ENCODE measurements at places on chromosomes 12 and 14.

- no peak for DNase-seq
Measured at GRCh38 chr14:56796259-56796658, 14.0 kb downstream of the OTX2 start.

DNA sequence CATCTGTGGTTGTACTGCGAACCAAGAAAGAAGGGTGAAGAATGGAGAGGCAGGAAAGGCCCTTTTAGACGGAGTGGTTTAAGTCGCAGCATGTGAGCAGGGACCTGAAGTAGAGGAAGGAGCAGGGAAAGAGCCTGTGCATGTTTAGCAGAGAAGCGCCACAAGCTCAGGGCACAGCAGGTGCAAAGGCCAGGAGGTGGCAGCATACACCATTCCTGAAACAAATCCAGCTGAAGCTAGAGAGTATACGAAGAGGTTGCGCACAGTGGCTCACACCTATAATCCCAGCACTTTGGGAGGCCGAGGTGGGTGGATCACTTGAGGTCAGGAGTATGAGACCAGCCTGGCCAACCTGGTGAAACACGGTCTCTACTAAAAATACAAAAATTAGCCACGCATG lies 49.9 kb downstream of the HELB start:
- peak; percentile 77 for DNase-seq

DNA sequence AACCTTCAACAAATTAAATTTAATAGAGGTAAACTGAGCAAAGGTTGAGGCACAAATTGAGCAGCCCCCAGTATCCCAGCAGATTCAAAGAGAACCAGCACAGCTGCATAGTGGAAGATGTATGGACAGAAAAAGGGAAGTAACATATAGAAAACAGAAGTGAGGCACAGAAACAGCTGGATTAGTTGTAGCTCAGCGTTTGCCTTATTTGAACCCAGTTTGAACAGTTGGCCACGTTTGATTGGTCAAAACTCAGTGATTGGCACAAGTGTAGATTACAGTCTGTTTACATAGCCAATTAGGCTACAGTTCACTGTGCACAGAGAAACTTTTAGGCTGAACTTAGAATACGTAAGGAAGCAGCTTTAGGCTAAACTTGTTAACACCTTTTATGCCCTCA lies 315.5 kb downstream of the RMST start:
- DNase-seq: no peak

GRCh38 chr12:96219700-96220206 lies 25.6 kb downstream of the ELK3 start:
- no peak for DNase-seq

DNA sequence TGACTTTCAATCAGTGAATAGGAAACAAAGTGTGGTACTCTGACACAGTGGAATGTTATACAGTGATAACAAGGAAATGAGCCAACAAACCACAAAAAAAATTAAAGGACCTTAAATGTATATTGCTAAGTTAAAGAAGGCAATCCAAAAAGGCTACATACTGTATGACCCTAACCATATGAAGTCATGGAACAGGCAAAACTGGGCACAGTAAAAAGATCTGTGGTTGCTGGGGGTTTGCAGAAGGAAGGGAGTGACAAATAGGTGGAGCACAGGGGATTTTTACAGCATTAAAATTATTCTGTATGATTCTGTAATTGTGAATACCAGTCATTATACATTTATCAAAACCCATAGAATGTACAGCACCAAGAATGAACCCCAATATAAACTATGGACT lies 112.6 kb downstream of the KCNC2 start:
- DNase-seq: no peak

DNA sequence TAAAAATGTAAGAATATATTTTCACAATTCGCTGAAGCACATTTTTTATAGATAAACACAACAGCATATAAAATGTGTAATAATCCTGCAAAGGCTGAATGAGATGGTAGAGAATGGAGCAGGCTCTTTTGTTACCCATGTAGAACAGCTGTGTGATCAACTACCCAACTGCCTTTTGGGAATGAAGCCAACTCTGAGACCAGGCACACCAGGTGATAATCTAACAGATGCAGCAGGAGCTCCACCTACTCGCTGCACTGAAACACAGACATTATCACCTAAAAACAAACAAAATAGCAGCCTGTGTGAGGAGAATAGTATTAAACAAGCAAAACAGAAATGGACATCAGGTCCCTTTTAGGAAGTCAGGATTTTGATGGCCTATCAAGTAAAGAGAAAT lies 183.3 kb downstream of the CCDC59 start:
- DNase-seq: no peak

- DNase-seq: no peak
Measured at GRCh38 chr14:103121846-103122584, 1.2 kb upstream of the TNFAIP2 start.

GRCh38 chr12:131830335-131830913 lies 2.2 kb downstream of the MMP17 start:
- no peak for DNase-seq

- no peak for DNase-seq
Measured at GRCh38 chr12:71945883-71946282, 7.2 kb downstream of the TPH2 start.

- DNase-seq: no peak
Measured at GRCh38 chr12:120631097-120631496, 9.3 kb upstream of the CABP1 start.

DNA sequence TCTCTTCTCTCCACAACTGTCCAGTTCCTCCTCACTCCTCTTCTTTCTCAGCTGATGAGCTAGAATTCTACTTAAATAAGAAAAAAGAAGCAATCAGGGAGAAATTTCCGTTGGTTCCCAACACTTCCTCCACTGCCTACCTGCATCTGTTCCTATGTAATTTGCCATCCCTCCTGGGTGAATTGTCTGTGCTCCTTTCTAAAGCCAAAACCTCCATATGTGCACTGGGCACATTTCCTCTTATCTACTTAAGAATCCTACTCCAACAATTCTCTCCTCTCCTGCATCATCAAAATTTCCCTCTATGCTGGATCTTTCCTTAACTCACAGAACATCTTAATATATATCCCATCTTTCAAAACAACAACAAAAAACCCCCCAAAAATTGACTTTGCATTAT lies 35.2 kb downstream of the GPR65 start:
- DNase-seq: no peak

DNA sequence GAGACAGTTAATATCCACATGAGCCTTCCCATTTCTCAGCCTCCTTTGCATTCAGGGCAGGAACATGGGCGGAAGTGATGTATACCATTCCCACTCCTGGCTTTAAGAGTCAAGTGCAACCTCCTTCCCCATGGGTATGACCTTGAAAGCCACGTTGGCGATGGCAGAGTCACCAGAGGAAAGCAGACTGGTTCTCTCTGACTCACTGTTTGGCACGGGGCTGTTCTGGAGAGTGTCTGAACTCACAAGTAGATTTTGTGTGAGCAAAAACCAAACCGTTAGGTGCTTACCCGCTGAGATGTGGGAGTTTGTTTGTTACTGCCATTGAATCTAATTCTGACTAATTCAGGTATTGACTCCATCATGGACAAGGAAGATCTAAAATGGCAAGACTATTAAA lies 36.7 kb upstream of the PZP start:
- no peak for DNase-seq

- no peak for DNase-seq
Measured at GRCh38 chr14:24673534-24674203, 39.7 kb upstream of the GZMB start.

- peak; percentile 27 for DNase-seq
Measured at GRCh38 chr12:3538466-3539030, 47.5 kb downstream of the PRMT8 start.

DNA sequence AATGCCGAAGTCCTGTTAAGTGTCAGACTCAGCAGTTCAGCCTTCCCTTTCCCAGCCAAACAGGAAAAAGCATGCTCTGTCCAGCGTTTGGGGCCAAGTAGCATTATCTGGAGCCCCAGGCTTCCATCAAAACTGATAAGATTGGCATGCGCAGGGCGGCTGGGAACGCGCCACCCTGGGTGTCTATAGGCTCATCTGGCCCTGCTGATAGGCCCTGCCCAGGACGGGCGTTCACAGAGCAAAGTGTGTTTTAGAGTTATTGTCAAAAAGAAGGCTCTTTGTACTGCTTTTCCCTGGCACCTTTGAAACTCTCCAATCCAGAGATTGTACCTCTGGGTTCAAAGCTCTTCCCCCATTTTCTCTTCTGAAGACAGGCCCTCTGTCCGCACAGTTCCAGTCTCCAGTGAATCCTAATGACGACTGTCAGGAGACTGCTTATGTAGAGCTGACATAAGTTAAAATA lies at the start of gene ART4:
ART4 (minus strand) TSS at position 102 of the 463 bp plus-strand sequence. CDS start 413 bp downstream, outside the sequence.
- DNase-seq: no peak

DNA sequence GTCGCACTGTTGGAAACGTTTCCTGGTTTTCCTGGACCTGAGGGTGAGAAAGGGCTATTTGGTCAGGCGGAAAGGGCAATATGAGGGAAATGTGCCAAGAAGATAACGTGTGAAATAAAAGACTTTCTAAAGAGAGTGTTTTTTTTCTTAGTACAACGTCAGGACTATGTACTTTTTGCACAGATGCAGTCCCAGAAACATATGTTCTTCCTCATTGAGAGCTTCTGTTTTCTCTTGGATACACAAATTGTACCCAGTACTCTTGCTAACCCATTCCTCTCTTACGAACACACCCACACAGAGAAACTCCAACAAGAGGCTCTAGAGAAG lies 669 bp upstream of the PKP2 start:
- DNase-seq: no peak

DNA sequence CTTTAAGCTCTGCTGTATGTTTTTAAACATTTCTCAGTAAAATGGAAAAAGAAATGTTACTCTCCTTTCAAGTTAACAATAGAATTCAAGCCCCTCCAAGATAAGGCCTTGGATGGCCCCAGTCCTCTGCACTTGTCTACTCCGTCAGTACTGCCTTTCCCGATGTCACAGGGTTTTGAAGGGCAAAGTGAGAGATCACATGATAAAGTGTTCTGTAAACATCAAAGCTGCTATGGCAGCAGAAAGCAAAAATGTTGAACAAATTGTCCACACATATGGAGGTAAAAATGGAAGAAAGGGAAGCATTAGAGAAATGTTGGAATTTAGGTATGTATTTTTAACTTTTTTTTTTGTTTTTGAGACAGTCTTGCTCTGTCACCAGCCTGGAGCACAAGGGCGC lies 33.5 kb upstream of the CDK2AP1 start:
- no peak for DNase-seq

DNA sequence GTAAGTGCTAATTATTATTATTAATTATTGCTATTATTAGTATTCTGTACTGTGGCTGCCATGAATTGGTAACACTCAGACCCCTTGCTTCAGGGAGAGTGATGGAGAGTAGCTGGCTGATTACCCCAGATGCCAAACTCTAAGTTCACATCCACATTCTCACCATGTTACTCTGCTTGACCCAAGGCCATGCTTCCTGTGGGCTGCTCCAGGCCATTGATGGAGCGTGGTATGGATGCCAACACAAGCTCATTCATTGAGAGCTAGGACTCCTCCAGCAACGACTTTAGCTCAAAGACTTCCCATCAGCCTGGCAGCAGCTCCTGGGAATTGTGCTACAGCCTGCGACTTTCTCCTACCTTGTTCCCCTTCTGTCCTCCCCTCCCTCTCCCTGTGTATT lies 233.4 kb downstream of the MSRB3 start:
- no peak for DNase-seq

GRCh38 chr12:131048611-131048990 lies 94.9 kb downstream of the ADGRD1 start:
- DNase-seq: no peak

DNA sequence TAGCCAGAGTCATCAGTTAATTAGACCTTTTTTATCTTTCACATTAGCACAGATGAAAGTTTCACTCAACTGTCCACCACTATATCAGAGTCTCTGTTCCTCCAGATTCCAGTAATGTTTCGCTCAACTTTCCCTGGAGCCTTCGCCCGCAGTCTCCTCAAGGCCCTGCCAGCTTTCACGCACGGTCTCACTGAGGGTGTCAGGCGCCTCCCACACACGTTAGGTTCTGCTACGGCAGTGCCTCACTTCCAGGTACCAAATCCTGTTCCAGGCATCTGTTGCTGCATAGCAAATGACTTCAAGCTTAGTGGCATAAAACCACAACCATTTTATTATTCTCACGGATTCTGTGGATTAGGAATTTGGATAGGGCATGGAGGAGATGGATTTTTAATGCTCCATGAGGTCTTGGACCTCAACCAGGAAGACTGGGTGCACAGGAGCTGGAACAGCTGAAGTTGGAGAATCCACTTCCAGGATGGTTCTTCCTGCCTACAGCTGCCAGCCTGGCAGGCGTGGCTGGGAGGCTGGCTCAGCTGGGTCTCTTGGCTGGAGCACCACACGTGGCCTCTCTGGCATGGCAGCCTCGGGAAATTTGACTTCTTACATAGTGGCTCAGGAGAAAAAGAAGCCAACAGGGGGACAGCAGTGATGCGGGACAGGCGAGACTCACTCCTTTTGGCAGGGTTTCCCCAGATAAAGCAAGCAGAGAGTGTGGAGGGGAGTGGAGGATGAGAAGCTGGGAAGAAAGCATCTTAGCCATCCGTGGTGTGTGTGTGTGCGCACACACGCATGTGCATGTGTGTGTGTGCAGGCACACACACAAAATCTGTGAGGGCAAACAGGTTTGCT lies 21.3 kb upstream of the BCDIN3D start:
- no peak for DNase-seq

- DNase-seq: no peak
Measured at GRCh38 chr12:10304161-10304574, 3.5 kb upstream of the KLRD1 start.

DNA sequence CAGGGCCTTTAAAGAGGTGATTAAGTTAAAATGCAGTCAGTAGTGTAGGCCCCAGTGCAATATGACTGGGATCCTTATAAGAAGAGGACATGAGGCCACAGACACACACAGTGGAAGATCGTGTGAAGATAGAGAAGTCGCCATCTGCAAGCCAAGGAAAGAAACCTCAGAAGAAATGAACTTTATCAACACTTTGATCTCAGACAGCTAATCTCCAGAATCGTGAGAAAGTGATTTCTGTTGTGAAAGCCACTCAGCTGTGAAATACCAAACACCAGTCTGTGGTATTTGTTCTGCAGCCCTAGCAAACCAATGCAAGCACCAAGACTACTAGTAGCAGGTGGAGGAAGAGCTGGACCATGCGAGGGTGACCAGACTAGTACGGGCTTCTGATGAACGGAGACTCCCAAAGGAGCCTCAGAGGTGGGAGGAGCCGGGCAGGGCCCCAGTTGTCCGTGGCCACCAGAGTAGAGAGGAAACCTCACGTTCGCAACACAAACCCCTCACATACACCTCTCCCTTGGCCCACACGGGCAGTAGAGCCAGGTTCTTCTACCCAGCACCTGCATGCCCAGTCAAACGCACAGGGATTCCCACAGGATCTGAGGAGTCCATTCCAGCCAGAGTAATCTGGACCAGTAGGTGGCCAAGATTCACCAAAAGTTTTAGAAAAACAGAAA lies 243.0 kb downstream of the TTC8 start:
- no peak for DNase-seq

GRCh38 chr14:104509673-104510072 lies 69.9 kb upstream of the C14orf180 start:
- peak; percentile 49 for DNase-seq

- no peak for DNase-seq
Measured at GRCh38 chr12:120735181-120735580, 9.6 kb downstream of the ACADS start.

GRCh38 chr12:6735448-6736191 lies 11.8 kb downstream of the COPS7A start:
- peak; percentile 62 for DNase-seq

GRCh38 chr12:100579844-100580243 lies 6.4 kb downstream of the GAS2L3 start:
- no peak for DNase-seq
